ENCODE measurements at places on chromosomes 16 and 17. TPM values are rescaled to one million over a fixed set of nuclear protein-coding genes. Genes with fewer than 3 reads are reported as not detected.

DNA sequence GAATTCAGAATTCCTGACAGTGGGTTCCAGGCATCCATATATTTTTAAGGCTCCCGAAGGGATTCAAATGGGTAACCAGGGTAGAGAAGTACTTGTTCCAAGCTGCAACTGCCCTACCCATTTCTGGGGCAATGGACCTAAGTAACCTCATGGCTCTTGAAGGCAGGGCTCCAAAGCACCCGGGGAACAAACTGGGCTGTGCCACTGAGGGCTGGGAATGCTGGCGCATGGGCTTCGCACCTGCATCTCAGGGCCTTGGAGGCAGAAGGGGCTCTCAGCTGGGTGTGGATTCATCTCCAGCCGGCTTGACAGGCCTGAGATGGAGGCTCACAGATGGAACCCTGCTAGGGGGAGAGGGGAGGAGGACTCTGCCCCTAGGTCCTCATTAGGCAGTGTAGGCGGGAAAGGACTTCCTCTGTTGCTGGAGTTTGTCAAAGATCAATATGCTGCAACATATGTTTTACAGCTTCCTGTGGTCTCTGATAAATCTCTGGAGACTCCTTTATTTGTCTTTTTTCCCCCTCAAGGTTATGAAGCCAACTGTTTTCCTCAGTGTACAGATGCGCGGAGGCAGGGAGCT is 232.3 kb upstream of the NLRP1 start:
- no peaks in the 10 kb centered on the region for H3K4me1 ChIP-seq
- no peak for DNase-seq
- H3K4me3 ChIP-seq, result no peak overlapping the region
- no peaks in the 10 kb centered on the region for H3K36me3 ChIP-seq

DNA sequence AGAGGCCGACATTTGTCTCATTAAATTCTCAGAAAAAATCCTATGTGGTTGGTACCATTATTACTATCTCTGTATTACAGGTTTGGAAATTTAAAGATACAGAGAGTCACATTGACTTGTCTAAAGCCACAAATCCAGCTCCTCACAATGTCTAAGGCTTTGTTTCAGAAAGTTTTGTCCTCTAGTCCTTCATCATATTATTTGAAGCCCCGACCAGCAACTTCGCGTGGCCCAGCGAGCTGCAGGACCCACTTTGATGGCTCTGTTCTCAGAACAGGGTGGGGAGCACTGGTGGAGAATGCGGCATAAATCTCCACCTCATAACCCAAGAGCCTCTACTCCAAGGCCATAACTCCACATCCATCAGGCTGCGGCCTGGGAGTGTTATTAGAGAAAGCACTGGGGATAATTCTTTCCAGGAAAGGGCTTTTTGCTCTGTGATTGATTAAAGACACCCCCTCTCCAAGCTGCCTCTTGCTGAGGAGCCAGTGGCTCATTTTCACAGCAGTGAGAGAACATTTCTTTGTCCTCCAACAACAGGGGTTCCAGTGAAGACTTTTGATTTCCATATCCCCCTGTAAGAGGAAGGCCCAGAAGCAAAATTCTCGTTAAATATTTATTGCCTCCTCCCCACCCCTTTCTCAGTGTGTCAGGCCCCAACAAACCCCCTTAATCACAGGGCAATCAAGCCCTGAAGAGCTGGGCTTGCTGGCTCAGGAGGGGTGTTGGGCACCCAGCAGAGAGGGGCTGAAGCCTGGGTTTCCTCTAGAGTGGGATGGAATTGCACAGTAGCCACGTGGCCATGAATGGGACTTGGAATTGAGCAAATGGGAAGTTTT is 113.7 kb upstream of the CDH11 start:
- H3K27ac ChIP-seq, result no peak overlapping the region
- H3K36me3 ChIP-seq, result no peaks in the 10 kb centered on the region
- H3K27me3 ChIP-seq, result no peaks in the 10 kb centered on the region
- H3K4me1 ChIP-seq, result no peaks in the 10 kb centered on the region
- H3K4me3 ChIP-seq, result no peak overlapping the region
- no peak for DNase-seq

GRCh38 chr17:46976626-46977270 is 2.3 kb downstream of the RPRML start:
- no peaks in the 10 kb centered on the region for H3K36me3 ChIP-seq
- peaks cover 21% of the 10 kb centered on the region for H3K27me3 ChIP-seq
- peak; percentile 18 for DNase-seq
- H3K4me3 ChIP-seq, result no peak overlapping the region

DNA sequence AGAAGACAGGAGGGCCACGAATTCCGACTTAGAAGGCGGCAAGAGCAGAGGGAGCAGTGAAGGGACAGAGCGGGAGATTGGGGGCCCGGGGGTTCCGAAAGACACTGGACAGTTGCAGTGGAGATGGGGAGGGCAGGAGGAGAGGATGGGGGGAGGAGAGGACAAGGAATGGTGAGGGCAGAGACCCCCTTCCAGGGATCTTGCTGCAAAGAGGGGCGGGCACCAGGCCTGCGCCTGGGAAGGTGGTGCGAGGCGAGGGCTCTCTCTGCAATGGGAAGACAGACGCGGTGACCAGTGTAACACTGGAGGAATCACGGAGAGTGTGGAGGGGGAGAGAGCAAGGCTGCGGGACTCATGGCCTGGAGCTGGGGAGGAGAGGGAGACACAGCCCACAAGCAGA is 185.2 kb downstream of the RBFOX3 start:
- no peak for DNase-seq
- H3K27me3 ChIP-seq, result no peaks in the 10 kb centered on the region
- H3K4me3 ChIP-seq, result no peak overlapping the region

DNA sequence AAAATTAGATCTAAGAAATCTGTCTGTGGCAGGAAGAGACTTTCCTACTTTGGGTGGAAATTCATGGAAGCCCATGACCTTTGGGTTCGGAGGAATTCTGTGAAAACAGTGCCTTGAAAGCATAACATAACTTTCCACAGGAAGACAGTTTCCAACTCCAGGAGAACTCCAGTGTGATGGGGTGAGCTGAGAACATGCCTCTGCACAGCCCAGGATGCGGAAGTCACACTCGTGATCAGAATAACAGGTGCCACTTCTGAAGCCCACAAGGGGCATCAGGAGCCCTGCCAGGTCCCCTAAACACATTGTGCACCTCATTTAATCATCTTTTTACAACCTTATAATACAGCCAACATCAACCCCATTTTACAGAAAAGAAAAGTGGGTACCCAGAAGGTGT is 9.7 kb downstream of the TVP23A start:
- DNase-seq, result no peak
- H3K4me3 ChIP-seq, result no peak overlapping the region
- H3K27me3 ChIP-seq, result no peaks in the 10 kb centered on the region
- H3K36me3 ChIP-seq, result no peaks in the 10 kb centered on the region
- no peaks in the 10 kb centered on the region for H3K4me1 ChIP-seq

Gene GSG1L
- not detected for total RNA-seq

Gene ZPBP2
- total RNA-seq, result not detected

GRCh38 chr17:31838636-31839225 is 20.3 kb downstream of the COPRS start:
- no peak for DNase-seq
- H3K27me3 ChIP-seq, result no peaks in the 10 kb centered on the region
- no peaks in the 10 kb centered on the region for H3K36me3 ChIP-seq
- no peaks in the 10 kb centered on the region for H3K4me1 ChIP-seq

DNA sequence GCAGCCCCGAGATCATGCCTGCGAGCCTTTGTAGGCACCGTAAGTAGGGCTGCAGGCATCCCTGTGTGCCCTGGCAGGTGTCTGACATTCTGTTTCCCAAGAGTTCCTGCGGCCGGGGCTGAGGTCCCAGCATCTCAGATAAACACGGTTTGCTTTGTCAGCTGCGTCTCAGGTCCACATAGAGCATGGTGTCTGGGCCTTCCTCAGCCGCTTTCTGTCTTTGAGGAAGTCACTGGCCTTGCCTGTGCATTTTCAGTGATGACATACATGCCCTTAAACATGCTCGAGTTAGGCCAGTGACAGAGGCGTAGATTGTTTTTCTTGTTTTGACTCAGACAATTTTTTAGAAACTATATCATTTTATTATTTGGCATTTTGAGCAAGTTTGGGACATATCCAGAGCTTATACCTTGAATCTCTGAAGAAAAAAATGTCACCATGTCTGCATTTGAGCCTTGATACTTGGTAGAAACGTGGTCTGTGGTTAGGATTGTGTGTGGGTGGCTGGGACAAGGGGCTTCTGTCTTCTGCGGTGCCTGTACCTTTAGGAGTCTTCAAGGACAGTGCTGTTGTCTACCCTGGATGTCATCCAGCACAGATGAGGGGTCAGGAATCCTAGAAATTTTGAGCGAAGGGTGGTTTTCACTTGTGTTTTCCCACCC is 105.8 kb downstream of the SNX29 start:
- DNase-seq, result no peak
- no peak overlapping the region for H3K27ac ChIP-seq
- no peak overlapping the region for H3K4me3 ChIP-seq
- H3K27me3 ChIP-seq, result no peaks in the 10 kb centered on the region
- peaks cover 4% of the 10 kb centered on the region for H3K4me1 ChIP-seq

GRCh38 chr17:38743556-38744171 is 4.5 kb downstream of the PCGF2 start:
- no peaks in the 10 kb centered on the region for H3K36me3 ChIP-seq
- no peaks in the 10 kb centered on the region for H3K27me3 ChIP-seq

DNA sequence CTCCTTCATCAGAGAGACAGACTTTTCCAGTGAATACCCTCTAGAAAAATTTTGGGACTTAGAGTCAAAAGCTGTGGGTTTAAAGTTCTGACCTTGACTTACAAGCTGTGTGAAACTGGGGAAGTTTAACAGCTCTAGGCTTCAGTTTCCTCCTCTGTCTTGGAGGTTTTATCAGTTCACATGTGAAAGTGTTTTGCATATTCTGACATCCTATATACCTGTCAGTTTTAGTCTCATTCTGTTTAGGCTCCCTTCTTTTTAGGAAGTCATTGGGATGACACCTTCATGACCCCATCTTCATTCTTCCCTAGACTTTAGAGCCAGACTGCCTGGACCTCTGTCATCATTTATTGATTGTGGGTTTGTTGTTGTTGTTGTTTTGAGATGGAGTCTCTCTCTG is 44.4 kb downstream of the YPEL2 start:
- H3K27me3 ChIP-seq, result no peaks in the 10 kb centered on the region
- H3K4me3 ChIP-seq, result no peak overlapping the region
- DNase-seq, result no peak
- no peak overlapping the region for H3K27ac ChIP-seq
- H3K36me3 ChIP-seq, result no peaks in the 10 kb centered on the region
- H3K4me1 ChIP-seq, result peaks cover 62% of the 10 kb centered on the region

DNA sequence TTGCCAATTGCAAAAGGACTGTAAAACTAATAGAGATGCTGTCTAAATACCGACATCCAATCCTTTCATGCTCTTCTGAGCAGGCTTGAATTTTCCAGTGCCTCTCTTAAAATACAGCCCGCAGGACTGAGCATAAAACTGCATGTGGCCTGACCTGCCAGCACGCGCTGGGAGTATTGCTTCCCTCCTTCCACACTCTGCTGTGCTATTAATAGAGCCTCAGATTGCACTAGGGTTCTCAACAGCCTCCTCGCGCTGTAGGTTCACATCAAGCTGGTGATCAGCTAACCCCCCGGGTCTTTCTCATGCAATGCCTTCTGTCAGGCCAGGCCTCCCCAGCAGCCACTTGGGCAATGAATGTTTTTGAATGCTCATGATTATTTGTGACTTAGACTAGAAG is 14.2 kb upstream of the MSI2 start:
- no peaks in the 10 kb centered on the region for H3K36me3 ChIP-seq
- H3K27ac ChIP-seq, result no peak overlapping the region
- no peak overlapping the region for H3K4me3 ChIP-seq
- H3K27me3 ChIP-seq, result no peaks in the 10 kb centered on the region
- DNase-seq, result no peak

DNA sequence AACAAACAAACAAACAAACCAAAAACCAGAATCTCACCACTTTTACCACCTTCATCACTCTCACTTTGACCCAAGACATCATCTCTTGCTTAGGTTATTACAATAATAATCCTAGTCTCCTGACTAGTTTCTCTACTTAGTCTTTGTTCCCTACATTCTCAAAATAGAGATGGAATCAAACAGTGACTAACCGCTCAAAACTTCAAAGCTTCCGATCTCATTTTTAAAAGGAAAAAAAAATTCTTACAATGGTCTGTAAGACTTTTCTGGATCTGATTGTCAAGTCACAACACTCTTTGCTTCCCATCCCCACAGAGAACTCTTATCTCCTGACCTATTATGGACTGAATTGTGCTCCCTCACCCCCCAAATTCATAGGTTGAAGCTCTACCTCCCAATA is 60.9 kb downstream of the SPAG9 start:
- peaks cover 3% of the 10 kb centered on the region for H3K4me1 ChIP-seq
- no peaks in the 10 kb centered on the region for H3K36me3 ChIP-seq
- H3K27ac ChIP-seq, result no peak overlapping the region
- H3K27me3 ChIP-seq, result no peaks in the 10 kb centered on the region
- no peak for DNase-seq

- no peak overlapping the region for H3K27ac ChIP-seq
- H3K27me3 ChIP-seq, result no peaks in the 10 kb centered on the region
- no peaks in the 10 kb centered on the region for H3K4me1 ChIP-seq
- H3K36me3 ChIP-seq, result no peaks in the 10 kb centered on the region
- no peak overlapping the region for H3K4me3 ChIP-seq
These were observed 123.6 kb upstream of the CDC42EP4 start for GRCh38 chr17:73435412-73435811.

Gene FNDC8
- total RNA-seq, result not detected

Data from kidney (tissue), 22 donors.